Cerebellar cortex (tissue), 1 donor: ENCODE measurements at places on chromosomes 1 and 21.

GRCh38 chr1:53593758-53594380 is 134.7 kb downstream of the DMRTB1 start:
- DNase-seq = no peak

- DNase-seq = no peak
Observed at GRCh38 chr21:31895077-31895835, 22.4 kb downstream of the HUNK start.

GRCh38 chr1:43008115-43009060 is 49.7 kb upstream of the SLC2A1 start:
- no peak for DNase-seq

DNA sequence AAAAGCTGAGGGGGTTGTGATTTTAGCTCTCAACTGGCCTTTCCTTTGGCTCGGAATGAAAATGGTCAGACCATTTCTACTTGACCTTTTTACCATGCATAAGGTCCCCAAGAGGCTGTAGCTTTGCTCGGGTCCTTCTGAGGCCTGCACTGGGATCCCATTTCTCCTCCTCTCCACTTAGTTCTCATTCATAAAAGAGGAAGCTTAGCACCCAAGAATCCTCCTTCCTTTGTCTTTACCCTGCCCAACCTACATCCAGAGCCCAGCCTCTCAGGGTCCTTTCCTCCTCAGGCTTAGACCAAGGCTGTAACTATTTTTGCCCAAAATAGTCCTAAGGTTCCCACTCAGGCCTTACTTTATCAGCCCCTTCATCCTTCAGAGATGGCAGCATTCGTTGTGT is 6.0 kb upstream of the SLC27A3 start:
- DNase-seq = no peak

GRCh38 chr1:53982034-53982762 is 35.8 kb downstream of the LDLRAD1 start:
- DNase-seq = no peak

- peak; percentile 5 for DNase-seq
Observed at GRCh38 chr21:41142051-41142795, 25.7 kb upstream of the BACE2 start.

DNA sequence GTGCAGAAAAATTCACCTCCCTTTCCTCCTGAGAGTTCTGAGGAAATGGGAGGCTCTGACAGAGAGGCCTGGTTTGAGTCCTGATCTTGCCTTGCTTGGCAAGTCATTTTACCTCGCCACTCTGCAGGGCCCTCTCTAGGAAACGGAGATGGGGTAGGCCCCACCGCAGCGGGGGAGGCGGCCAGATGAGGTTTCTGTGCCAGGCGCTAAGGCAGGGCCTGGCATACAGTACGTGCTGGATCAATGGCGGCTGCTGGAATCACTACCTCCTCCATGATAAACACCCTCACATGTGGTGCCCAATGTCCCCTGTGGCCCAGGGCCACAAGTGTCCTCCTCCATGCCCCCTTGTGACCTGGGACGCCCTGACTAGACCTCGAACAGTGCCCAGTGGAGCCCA is 499 bp upstream of the PLEKHG5 start:
- DNase-seq = no peak
